HT1080 (cell line): ENCODE measurements at places on chromosomes 5 and 9. TPM values are rescaled to one million over a fixed set of nuclear protein-coding genes. Genes with fewer than 3 reads are reported as not detected.

The RNF130 gene
- 34.5 and 43.4 TPM in 2 replicates for total RNA-seq

The ADRA1B gene
- 0.27 and 1.1 TPM in 2 replicates for total RNA-seq

The RPL37 gene
- total RNA-seq = 2,054 and 2,634 TPM in 2 replicates

The KIF12 gene
- total RNA-seq = not detected in 2 replicates

The DMRT3 gene
- total RNA-seq = not detected in 2 replicates

The PTGS1 gene
- total RNA-seq = 0.07 and 0.24 TPM in 2 replicates

The COL27A1 gene
- 19.1 and 21.1 TPM in 2 replicates for total RNA-seq

The C9 gene
- total RNA-seq = not detected in 2 replicates

The HRH2 gene
- total RNA-seq = 2.8 and 4.1 TPM in 2 replicates

GRCh38 chr9:112783551-112783954 is 33.0 kb downstream of the SNX30 start:
- DNase-seq = no peak

DNA sequence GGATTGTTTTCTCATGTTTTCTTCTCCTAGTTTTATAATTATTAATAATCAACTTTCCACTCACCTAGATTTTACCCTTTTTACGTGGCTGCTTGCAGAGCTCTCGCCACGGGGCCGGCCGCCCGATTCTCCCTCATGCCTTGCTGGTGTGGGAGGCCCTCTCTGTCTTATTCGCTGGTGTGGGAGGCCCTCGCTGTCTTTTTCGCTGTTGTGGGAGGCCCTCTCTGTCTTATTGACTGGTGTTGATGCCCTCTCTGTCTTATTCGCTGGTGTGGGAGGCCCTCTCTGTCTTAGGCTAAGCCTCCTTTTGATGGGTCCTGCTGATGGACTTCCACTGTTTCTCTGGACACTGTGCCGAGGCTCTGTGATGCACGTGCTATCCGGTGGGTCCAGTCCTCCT is 161.3 kb upstream of the IRX2 start:
- no peak for DNase-seq

DNA sequence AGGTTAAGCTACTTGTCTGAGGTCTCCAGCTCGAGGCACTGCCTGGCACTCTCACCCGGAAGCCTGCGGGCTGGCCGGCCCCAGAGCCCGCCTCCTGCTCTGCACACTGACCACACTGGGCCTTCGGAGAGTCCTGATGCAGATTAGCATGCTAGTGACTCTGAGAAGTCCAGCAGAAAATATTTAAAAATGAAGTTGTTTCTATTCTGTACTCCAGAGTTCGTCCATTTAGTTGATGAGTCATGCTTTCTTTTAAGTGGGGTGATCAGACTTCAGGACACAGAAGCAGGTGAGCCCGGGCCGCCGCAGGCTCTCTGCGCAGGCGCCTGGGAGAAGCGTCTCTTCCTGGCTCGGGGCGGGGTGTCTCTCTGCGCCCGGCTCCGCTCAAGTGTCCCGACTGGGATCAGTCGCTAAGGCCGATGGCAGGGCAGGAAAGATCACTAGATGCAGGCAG is 32.5 kb downstream of the FAM240B start:
- DNase-seq = no peak

- no peak for DNase-seq
Observed at GRCh38 chr5:139513852-139514485, 31.4 kb upstream of the STING1 start.

- no peak for DNase-seq
Observed at GRCh38 chr9:115757461-115757860, 396.1 kb upstream of the PAPPA start.

GRCh38 chr9:104682642-104683041 is 11.7 kb upstream of the OR13D1 start:
- peak; percentile 69 for DNase-seq

DNA sequence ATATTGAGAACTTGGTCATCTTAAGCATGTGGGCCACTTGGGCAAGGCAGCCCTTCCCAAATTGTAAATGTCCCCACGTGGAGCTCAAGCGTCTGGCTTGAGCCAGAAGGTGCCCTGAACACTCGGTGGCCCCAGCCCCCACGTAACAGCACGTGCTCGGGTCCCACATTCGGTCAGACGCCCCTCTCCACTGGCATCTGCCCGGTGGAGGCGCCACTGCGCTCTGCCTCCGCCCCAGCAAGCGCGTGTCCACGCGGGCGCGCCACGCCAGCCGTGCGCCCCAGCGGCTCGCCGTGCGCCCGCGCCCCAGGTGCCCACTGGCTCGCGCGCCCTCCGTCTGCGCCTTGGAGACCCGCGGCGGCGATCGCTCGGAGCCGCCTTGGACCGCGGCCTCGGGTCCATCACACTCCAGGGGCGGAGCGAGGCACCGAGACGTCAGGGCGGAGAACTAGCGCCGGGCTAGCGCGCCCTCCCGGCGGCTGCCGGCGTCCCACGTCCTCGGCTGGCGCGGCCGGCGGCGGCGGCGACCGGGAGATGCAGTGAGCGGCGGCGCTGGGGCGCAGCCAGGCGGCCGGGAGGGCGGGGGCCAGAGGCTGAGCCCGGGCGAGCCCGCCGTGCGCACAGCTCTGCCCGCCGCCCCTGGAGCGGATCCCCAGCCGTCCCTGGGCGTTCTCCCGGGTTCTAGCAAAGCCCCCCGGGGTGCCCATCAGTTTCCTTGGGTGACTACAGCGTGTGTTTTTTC is at the start of gene PALM2AKAP2:
TSS of gene PALM2AKAP2 (plus strand) at position 488 of the 742 bp plus-strand sequence. CDS start 291 bp downstream, outside the sequence.
- peak; percentile 61 for DNase-seq

DNA sequence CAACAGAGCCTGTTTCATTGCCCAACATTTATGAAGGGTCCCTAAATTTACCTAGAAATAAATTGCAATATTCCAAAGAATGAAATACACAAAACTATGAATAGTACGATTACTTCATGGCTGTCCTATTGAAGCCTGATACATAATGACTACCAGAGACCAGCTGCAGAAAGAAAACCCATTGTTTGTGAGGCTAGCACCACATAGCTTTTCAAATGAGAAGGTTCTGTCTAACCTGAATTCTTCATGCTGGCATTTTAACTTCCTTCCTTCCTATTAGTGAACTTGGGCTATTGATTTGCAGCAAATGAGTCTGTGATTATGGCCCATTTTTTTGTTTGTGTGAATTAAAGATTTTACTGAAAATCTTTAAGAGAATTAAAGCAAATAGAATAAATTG is 47.3 kb downstream of the MEGF10 start:
- no peak for DNase-seq

GRCh38 chr5:136043968-136044610 is 15.3 kb downstream of the TGFBI start:
- DNase-seq = no peak

GRCh38 chr5:56050551-56051255 is 55.9 kb upstream of the IL6ST start:
- no peak for DNase-seq

GRCh38 chr5:124876983-124877382 is 130.5 kb upstream of the ZNF608 start:
- no peak for DNase-seq

DNA sequence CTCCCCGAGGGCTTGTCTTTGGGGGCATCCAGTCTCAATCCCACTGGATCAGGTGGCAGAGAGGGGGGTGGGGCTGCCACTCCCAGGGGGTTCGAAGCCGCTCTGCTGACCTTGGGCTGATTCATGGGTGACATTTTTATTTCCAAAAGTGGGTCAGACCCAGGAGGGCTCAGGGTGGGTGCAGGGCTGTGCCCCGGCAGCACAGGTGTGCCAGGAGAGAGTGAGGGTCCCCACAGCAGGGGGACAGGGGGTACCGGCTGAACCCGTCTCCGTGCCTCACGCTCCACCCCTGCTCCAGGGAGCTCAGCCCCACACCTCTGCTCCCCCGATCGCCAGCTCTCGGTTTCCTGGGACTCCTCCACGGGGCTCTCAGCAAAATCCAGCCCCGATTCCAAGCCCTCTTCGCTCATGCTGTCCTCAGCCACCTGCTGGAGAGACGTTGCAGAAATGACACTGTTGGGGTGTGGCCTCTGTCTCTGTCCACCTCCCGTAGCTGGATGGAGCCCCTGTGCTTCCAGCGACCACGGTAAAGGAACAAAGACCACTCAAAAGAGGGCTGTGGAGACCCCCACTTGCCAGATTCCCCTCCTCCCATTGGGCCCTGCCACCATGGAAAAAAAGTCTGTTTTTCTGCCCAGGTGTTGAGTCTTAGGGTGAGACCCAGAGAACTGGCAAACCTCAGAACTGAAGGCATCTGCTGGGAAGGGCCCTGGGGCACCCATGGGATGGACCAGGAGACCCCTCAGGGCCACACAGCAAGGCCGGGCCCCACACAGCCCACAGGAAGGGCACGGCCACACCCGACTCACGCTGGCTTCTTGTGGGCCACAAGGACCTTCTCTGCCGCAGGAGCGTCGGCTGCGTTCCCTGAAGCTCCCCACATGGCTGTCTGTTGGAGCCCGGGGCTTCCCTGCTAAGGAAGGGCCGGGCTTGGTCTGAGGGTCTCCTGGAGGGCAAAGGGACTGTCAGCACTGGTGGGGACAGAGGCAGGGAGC is 10.6 kb upstream of the QSOX2 start:
- no peak for DNase-seq

- DNase-seq = peak; percentile 55
Observed at GRCh38 chr9:92384375-92384774, 20.0 kb downstream of the OGN start.

DNA sequence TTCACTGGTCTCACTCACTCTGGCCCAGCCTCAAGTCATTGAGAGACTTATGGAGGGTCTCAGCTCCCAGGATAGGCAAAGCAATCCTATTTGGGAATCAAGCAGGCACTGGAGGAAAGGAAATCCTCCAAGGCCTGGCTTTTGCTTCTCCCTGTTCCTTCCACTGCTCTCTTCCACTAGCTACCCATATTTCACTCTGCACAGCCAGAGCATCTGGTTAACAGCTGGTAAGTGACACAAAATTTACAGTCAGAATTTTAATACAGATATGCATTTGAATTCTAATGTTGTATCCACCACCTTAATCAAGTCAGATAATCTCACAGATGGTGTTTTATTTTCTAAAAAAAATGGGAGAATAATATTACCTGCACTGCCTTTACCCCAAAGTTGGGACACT is 868 bp upstream of the C1QTNF2 start:
- DNase-seq = no peak

DNA sequence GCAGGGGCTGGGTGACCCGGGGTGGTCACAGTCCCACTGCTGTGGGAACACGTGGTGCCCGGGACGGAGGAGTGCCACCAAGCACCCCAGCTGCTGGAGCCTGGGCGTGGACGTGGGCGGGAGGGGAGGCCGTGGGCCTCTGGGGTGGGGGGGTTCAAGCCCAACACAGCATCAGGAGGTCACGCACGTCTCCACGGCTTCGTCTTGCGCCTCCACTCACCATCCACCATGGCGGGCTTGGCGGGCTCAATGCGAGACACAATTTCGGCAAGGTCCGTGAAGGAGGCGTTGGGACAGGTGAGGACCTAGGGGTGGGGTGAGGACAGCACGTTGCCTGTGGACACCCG is 2.2 kb upstream of the NSMF start:
- no peak for DNase-seq

GRCh38 chr5:158560170-158560569 is 539.5 kb downstream of the EBF1 start:
- peak; percentile 76 for DNase-seq

DNA sequence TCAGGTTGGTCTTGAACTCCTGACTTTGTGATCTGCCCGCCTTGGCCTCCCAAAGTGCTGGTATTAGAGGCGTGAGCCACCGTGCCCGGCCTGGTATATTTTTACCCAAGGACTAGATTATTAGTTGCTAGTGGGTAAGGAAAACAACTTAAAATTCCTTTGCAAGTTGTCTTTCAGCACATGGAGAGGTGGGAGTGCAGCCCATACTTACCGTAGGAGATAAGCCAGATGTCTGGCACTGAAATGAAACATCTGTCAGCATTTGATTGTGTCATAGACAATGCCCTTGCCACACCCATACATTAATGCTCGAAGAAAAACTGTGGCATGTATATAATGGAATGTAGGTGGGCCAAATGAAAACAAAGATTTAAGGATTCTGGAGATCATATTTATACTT is 36.6 kb upstream of the ANKH start:
- no peak for DNase-seq

DNA sequence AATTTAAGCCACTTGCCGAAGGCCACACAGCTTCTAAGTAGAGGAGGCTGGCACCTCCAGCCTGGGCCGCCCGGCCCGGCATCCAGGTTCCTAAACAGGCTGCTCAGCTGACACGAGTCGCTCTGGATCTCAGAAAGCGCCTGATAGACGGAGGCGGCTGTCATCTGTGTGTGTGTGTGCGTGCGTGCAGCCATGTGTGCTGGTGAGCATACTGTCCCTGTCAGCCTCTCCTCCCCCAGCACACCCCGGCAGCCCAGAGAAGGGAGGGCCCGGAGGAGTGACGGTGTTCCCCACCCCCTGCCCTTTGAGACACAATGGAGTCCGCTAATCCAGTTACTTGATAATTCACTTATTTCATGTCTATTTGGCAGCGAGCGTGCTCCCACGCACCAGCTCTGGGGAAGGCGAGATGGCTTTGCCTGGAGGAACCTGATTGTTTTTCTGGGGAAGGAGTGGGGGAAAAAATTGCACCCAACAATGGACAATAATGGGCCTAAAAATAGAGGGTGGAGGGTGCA is 20.0 kb downstream of the NTNG2 start:
- DNase-seq = no peak

DNA sequence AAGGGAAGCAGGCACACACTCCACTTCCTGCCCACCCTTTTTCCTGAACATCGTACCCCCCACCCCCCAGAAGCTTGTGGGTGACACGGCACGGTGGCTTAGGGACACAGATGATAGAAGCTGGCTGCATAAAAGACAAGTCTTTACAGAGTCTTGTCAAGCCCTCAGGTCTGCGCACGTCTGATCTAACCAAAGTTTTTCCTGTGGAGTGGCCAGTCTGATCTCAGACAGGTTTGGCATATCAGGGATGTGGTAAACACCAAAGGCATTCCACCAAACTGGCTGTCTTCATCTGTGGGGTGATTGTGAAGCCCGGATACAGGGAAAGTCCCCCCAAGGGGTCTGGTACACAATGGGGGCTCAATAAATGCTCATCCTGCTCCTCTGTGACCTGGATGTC is 50.0 kb downstream of the CRB2 start:
- no peak for DNase-seq

DNA sequence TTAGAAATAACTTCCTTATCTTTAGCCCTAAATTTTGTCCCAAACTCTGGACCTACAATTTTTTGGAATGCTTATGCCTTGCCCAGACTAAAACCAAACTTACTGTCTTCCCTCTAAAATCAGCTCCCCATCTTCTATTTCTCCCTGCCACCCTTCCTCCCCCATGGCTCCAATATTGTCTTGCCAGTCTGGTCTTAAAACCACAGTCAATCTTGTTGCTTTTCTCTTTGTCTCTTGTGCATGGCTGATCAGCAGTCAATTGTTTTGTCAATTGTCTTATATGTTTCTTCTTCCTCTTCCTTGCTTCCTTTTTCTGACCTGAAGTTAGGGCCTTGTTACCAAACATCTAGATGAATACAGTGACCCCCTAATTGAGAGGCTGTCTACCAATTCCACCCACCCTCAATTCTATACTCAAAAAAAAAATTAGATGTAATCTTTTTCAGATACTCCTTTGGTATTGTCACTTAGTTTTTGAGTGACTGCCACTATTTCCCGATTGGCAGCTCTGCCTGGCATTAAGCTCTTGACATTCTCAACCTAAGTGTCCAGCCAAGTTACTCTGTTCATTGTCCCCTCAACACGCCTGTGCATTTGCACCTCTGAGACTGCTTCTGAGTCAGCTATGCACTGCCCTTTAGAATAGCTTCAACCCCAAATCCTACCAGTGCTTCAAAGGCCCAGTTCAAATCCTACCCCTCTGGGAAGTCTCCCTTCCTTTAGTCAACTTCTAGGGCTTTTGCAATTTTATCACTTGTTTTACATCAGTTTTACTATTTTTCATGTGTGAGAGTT is 2.5 kb downstream of the PDCD1LG2 start:
- DNase-seq = no peak
